ENCODE measurements at places on chromosomes 16 and 17.

DNA sequence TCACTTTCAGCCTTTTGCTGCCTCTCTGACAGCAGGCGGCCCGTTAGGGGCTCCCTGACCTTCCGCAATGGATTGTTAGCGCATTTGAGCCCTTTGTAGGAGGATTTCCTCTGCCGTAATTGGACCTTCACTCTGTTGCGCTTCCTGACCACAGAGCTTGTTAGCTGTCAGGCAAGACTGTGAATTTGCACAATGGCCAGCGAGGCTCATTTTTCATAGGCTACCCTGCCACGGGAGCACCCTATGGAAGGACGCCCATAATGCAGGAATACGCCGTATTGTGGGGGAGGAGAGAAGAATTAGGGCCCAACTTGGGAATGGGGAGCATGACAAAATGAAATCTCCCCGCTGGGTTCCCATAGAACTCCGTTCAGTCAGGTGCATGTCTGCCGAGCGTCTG is 205.2 kb upstream of the NLRP1 start:
- DNase-seq = no peak

GRCh38 chr16:81369888-81370504 is 55.2 kb downstream of the GAN start:
- DNase-seq = no peak

DNA sequence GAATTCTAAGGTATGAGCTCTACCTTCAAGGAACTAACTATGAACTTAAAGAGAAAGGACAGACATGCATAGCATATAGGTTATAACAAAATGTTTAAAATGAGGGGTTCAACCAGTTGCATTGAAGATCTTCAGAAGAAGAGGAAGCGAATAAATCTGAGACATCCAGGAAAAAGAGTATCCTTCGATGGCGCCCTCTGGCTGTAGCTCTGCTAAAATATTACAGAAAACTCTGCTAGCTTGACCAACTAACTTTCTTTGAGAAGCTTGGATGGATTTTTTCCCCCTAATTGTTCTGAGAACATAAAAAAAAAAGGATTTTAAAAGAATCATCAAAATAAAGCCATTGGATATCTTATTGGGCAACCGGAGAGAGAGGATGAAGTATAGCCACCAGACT is 659.9 kb upstream of the SOX9 start:
- DNase-seq = peak; percentile 39

- DNase-seq = no peak
Measured at GRCh38 chr16:3825103-3825502, 55.4 kb downstream of the CREBBP start.

DNA sequence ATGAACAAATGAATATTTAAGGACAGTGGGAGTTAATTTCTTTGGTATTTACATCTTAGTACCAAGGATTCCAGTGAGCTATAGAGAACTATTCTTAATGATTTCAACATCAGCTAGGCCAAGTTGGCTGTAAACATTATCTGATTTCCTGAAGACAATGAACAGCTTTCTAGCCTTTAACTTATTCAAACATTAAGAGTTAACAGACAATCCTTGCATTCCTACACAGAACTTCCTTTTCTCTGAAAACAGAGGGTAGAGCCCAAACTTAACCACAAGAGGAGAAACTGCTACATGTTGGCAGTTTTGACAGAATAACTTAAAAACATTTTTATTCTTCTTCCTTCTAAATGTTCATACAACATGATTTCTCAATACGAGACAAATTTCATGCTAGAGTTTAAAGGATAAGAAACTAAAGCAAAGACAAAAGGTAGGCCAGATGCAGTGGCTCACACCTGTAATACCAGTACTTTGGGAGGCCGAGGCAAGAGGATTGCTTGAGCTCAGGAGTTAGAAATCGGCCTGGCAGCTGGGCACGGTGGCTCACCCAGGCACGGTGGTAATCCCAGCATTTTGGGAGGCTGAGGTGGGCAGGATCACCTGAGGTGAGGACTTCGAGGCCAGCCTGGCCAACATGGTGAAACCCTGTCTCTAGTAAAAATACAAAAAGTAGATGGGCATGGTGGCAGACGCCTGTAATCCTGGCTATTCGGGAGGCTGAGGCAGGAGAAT is 4.4 kb downstream of the CRLF3 start:
- DNase-seq = no peak

DNA sequence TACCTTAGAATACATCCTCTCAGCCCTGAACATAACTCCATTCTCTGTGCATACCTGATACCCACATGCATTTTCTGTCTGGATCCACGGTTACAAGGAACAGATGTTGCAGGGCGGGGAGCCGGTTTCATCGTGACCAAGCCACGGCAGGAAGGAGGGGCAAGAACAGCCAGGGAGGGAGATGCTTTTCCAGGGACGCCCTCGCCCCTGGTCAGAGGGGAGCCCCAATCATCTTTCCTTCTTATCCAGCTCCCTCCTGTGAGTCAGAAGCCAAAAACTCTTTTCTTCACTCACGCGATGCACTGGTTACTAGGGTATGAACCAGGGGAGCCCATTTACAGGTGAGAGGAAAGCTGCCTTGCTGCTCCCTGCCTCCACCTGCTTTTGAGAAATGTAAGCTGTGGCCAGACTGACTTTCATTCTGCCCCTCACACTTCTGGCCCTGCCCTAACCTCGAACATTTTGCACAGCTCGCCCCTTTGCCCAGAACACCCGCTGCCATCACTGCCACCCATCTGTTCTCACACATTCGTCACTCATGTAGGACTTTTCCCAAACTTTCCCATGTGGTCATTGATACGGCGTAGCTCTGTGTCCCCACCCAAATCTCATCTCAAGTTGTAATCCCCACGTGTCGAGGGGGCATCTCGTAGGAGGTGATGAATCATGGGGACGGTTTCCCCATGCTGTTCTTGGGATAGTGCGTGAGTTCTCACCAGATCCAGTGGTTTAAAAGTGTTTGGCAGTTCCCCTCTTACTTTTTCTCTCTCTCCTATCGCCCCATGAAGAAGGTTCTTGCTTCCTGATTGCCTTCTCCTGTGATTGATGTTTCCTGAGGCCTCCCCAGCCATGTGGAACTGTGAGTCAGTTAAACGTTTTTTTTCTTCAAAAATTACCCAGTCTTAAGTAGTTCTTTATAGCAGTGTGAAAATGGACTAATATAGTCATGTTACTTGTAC is 20.5 kb downstream of the FOXL1 start:
- DNase-seq = peak; percentile 21

DNA sequence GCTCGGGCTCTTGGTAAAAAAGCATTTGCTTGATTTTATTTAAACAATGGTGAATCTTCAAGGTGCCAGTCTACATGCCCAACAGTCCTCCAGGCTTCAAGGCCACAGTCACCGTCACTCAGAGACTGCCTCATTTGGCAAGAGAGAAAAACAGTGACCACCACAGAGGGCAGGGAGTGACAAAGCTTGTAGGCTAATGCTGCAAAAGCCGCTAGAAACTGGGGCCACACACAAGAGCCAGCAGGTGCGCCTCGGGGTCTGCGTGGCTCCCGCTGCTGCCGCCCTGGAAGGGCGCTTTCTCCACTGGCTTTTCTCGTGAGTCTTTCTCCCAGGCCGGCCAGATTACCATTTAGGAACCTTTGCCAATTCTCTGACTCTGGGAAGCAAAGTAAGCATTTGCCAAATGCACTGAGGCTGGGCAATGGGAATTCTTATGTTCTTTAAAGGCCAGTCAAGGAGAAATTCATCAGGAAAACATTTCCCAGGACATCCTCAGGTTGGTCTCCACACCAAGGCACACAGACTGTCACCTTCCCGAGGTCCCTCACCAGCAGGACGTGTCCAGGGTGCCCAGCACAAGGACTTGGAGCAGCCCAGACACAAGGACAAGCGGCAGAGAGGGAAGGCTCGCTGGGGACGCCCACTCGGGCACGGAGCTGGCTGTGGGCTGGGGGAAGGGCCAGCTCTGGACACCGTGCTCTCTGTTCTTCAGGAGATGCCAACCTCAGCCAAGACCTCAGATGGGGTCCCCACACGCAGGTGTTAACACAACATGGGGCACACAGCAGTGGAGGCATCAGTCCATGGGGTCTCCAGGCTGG is 12.5 kb upstream of the C16orf95 start:
- DNase-seq = no peak

DNA sequence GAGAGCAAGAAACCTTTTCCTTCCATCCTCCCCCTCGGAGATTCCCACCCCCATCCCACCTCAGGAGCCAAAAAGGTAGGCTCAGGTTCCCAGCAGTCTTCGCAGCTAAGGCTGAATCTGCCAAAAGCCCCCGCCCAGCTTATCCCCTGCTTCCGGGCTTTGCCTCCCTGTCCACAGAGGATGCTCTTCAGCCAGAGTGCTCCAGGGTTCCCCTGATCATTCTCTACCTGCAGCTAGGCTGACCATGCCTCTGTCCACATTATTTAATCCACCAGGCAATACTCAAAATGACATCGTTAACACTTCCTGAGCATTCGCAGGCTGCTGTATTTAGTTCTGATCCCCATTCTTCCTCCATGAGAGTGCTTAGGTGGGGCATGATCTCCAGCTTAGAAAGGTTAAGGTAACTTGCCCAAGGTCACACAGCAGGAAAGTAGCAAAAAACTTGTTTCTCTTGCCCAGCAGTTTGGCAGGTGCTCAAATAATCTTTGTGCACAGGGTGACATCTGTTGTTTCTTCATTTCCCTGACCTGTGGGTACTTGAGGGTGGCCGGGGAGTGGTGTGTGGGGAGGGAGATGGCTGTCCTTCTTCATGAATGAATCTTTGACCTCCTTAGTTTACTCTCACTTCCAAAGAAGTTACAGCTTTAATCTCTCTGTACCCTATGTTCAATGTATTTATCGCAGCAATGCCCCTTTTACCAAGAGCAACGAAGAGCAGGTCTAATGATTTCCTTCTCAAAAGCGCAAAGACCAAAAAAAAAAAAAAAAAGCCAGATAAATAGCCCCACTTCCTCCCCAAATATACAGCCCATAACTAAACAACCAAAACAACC is 848 bp upstream of the TBKBP1 start:
- no peak for DNase-seq

DNA sequence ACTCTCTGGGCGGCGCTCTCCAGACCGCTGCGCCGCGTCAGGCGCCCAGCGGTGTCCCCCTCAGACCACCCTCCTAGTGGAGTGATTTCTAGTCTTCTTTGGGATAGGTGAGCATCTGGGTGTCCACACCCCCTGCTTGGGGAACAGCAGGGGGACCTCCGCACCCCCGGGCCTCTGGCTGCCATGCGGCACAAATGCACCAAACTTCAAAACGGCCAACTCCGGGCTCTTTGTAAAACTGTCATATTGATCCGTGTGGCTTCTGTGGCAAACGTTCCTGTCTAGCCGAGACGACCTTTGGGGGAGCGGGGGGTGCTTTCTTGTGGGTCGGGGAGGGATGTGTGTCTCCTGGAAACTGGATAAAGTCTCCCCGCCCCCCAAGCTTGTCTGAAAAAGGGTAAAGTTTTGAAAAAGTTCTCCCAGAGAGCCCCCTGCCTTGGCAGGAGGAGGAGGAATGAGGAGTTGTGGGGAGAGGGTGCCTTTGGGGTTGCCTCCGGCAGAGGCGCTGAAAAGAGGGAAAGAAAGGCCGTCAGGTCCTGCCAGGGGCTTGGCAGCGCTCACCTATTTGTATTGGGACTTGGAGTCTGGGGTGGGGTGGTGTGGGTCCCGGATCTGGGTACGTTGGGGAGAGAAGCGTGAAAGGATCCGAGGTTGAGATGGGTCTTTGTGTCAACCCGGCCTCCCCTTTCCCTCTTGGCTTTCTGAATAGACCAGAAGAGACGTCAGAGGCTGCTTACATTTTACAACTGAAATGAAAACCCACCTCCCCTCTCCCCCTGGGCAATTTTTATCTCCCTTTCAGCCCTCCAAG is 2.2 kb upstream of the CHD3 start:
- DNase-seq = peak; percentile 12

GRCh38 chr17:7084088-7084487 is 4.0 kb upstream of the CLEC10A start:
- no peak for DNase-seq

GRCh38 chr17:62933501-62934385 is 32.3 kb upstream of the TANC2 start:
- DNase-seq = no peak

DNA sequence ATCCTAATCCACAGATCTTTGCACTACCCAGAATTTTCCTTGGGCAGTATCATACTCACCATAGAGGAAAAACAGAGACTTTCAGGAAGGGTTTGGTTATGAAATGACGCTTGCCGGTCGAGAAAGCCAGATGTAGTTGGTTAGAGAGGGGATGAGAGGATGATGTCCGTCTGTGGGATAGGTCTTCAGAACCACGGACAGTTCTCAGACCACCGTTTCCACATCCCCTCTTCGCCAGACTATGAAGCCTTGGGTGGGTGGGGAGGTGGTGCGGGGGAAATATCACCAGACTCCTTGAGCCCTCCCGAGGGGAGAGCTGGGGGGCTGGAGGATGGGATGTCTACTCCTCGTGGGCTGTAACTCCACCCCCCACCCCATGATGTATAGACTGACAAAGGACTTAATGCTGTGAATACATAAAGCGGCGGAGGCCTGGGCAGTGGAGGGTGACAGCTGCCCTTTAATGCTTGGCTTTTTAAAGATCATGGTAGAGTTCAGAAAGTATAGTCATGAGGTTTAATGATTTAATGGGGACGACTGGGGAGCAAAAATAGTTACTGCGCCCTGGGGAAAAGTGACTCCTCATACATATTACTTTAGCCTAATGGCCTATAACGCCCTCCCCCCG is 96.6 kb downstream of the MRM1 start:
- no peak for DNase-seq
